ENCODE measurements at places on chromosomes 1 and 21. TPM values are rescaled to one million over a fixed set of nuclear protein-coding genes. Genes with fewer than 3 reads are reported as not detected.

- peaks cover 23% of the 10 kb centered on the region for H3K36me3 ChIP-seq
- H3K27ac ChIP-seq: no peak overlapping the region
- H3K27me3 ChIP-seq: no peaks in the 10 kb centered on the region
- DNase-seq: no peak
- H3K4me3 ChIP-seq: no peak overlapping the region
- H3K4me1 ChIP-seq: peaks cover 14% of the 10 kb centered on the region
Observed at GRCh38 chr1:151815716-151816327, 10.6 kb upstream of the LINGO4 start.

The CCDC24 gene
- 3.9 TPM for total RNA-seq

GRCh38 chr21:41559658-41560631 lies 52.0 kb upstream of the TMPRSS2 start:
- H3K27me3 ChIP-seq: no peaks in the 10 kb centered on the region
- H3K4me3 ChIP-seq: no peak overlapping the region
- DNase-seq: no peak

GRCh38 chr21:45393021-45393420 lies 11.9 kb upstream of the COL18A1 start:
- H3K27me3 ChIP-seq: no peaks in the 10 kb centered on the region
- no peaks in the 10 kb centered on the region for H3K36me3 ChIP-seq
- H3K27ac ChIP-seq: no peak overlapping the region
- H3K4me1 ChIP-seq: no peaks in the 10 kb centered on the region
- H3K4me3 ChIP-seq: no peak overlapping the region

The LCE1D gene
- not detected for total RNA-seq

The DYRK3 gene
- 7.0 TPM for total RNA-seq

DNA sequence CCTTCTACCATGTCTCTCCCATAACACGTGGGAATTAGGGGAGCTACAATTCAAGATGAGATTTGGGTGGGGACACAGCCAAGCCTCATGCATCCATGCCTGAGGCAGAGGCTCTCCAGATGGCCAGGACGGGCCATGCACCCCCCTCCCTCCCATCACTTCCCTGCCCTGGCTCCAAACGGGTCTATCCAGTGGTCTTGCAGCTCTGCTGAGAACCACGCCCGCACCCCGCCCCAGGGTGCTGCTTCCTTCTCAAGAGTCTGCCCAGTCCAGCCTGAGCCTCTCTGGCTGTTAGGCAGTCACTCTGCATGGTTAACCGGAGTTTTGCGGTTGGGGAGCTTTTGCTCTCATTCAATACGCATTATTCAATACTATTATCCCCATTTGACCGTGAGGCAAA lies 131.5 kb upstream of the TMEM51 start:
- no peaks in the 10 kb centered on the region for H3K36me3 ChIP-seq
- H3K4me1 ChIP-seq: no peaks in the 10 kb centered on the region

The OR2T3 gene
- total RNA-seq: not detected

DNA sequence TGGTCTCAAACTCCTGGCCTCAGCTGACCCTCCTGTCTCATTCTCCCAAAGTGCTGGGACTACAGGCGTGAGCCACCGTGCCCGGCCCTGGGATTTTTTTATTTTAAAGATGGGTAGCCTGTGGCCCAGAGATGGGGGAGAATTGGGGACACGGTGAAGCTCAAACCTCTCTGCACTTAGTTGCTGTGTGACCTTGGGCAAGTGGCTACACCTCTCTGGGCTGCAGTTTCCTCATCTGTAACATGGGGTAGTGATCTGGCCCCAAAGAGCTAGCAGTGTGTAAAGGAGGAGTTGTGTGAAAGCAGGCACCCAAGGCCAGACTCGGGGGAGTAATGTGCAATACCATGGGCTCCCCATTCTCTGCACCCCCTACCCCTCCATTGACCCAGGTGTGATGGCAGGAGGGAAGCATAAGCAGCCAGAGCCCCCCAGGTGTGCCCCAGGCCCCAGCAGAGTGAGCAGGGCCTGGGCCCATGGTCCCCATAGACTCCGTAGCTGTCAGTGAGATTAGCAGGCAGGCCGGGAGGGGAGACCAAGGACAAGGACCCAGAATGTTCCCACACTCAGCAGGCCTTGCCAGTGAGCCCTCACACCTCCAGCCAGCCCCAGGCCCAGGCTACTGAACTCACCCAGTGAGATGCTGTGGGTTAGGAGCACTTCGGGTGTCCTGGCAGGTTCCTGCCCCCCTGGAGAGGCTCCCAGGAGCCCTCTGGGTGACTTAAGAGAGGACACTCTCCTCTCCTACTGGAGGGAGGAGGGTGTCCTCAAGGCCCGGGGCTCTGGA lies 17.9 kb downstream of the TNFRSF8 start:
- H3K4me1 ChIP-seq: no peaks in the 10 kb centered on the region
- no peaks in the 10 kb centered on the region for H3K36me3 ChIP-seq
- no peak overlapping the region for H3K4me3 ChIP-seq
- no peaks in the 10 kb centered on the region for H3K27me3 ChIP-seq
- no peak for DNase-seq

- H3K4me3 ChIP-seq: no peak overlapping the region
- no peaks in the 10 kb centered on the region for H3K27me3 ChIP-seq
Observed at GRCh38 chr1:25809929-25810328, 9.8 kb upstream of the MTFR1L start.

GRCh38 chr21:21929789-21930188 lies 931.6 kb downstream of the NCAM2 start:
- H3K27ac ChIP-seq: no peak overlapping the region
- H3K4me3 ChIP-seq: no peak overlapping the region
- H3K36me3 ChIP-seq: no peaks in the 10 kb centered on the region
- H3K4me1 ChIP-seq: no peaks in the 10 kb centered on the region
- no peaks in the 10 kb centered on the region for H3K27me3 ChIP-seq

Measured in pancreas (tissue), 10 donors.